ENCODE measurements at places on chromosomes 13 and 19.

DNA sequence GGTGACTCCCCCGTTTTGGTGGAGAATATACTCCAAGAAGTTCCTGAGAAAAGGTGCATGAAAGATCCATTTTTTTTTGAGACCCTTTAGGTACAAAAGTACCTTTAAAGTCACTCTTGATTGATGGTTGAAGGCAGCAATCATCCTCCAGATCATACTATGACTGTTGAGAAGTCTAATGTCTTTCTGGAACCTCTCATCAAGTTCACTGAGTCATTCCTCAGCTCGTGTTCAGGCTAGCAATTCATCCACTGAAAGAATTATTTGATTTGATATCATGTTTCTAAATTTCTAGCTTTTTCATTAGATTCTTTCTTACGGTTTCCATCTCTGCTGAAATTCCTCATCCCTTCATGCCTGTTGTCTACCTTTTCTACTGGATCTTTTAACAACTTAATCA lies 65.1 kb upstream of the GJB6 start:
- no peak for DNase-seq

DNA sequence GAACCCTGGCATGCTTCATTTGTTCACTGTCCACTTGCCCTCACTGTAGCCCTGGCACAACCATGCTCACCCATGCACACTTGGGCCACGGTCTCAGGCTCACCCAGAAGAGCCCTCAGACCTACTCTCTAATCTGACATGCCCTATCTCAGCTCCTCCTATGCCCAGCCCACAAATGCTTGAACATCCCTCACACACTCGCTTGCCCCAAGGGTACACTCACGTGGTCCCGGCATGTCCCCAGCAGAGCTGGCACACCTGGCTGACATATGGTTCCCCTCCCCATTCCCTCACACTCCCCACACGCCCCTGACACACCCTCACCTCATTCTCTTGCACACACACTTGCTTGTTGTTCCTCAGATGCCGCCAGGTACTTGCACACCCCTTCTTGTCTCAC lies 55.7 kb downstream of the MAP4K1 start:
- DNase-seq = no peak

GRCh38 chr19:43759515-43759914 lies 4.8 kb upstream of the SMG9 start:
- no peak for DNase-seq

- no peak for DNase-seq
Observed at GRCh38 chr19:44809577-44810233, 802 bp downstream of the BCAM start.

DNA sequence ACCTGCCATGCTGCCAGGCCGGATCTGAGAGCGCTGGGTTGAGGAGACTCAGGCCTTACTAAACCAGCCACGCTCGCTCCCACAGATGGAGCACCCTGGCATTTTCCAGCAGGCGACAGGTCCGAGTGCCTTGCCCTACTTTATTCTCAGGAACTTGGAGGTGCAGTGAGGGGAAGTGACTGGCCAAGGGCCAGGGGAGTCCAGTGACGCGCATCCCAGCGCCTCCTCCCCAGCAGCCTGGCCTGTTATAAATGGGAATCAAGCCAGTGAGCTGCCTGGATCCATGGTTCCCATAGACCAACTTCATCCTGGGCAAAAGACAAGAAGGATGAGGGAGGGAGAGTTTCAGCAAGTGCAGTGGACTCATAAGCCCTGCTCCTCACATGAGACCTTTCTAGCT lies 35.5 kb downstream of the TMED1 start:
- DNase-seq = no peak

DNA sequence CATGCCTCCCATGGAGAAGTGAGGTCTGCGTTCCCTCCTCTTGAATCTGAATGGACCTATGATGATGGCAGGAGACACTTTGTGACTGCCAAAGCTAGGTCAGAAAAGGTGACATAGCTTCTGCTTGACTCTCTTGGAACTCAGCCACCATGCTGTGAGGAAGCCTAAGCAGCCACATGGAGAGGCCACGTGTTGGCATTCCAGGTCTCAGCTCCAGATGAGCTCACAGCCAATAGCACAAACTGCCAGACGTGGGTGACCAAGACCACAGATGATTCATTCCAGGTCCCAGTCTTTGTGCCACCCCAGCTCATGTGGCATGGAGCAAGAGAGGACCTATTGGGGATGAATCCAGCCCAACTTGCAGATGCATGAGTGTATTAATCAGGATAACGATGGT lies 8.7 kb upstream of the GGACT start:
- DNase-seq = no peak

GRCh38 chr19:34436716-34437115 lies 8.5 kb downstream of the UBA2 start:
- DNase-seq = no peak
